GM20000 (cell line): ENCODE measurements at places on chromosomes 7 and 10.

DNA sequence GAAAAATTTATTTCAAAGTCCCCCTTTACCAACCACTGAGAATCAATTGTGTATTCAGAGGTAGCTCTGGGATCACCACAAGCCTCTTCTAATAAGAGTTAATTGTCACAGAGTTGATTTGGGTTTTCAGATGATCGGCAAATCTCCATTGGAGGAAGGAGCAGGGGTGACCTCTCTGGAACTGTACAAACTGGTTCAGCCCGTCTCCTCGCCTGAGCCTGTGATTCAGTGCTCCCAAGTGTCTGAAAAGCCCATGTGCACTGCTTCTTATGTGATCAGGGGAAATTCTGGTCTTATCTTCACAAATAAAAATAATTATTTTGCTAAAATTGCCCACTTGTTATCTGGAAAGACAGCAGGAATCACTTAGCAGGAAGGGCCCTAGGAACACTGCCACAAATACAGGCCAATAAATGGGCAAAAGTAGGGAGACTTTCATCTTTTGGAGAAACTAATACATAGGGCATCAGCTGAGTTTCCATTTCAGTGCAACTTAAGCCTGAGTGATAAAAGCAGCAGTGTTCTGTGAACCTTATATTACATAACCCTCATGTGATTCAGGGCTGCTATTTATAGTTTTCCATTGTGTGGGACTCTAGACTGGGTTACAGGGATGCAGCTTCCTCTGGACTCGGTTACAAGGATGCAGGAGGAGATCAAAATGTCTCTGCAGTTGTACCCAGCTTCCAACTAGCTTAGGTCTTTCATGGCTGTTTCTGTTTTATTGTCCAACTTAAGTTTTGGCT, 32.3 kb downstream of the CDK1 start:
- no peak for DNase-seq

DNA sequence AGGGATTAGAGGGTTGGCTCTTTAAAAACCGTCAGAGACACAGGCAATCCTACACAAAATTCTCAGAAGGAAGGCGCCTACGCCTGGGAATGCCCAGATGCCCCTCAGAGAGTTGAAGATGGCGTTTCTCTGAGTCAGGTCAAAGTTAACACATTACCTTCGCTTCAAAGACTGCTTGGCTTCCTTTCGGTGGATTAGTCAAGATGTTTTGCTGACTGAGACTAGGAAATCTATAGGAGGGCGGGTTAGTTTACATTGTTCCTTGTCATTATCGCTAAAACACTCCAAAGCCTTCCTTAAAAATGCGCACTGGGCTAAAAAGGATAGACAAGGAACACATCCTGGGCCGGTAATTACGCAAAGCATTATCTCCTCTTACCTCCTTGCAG, 995 bp upstream of the CFTR start:
- no peak for DNase-seq

GRCh38 chr7:29879609-29880008, 73.3 kb downstream of the WIPF3 start:
- DNase-seq, result no peak

- no peak for DNase-seq
Observed at GRCh38 chr10:47323087-47323486, 833 bp downstream of the GDF2 start.

GRCh38 chr10:61257956-61258496, 195.2 kb downstream of the TMEM26 start:
- no peak for DNase-seq

- DNase-seq, result no peak
Observed at GRCh38 chr7:37601321-37601720, 82.2 kb upstream of the GPR141 start.
